SW 1271 (cell line): ENCODE measurements at places on chromosomes 1 and 21.

DNA sequence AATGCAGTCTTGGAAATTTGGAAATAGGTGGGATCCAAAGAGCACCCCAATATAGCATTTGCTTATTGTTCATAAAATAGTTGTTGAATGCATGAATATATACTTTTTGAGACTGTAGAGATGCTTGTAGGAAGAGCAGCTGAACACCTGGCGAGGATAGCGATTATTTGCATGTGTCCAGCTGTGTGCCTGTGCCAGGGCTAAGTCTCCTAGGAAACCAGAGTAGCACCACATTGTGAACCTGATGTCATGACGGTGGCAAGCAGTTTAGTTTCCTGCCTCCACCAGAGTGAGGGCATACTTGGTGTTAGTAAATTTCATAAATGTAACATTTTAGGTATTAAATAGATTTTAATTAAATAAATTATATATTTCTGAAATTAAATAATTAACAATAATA lies 37.3 kb upstream of the IRF2BP2 start:
- DNase-seq = no peak

GRCh38 chr1:209208648-209209047 lies 374.9 kb upstream of the CAMK1G start:
- no peak for DNase-seq

- no peak for DNase-seq
Observed at GRCh38 chr21:9767592-9768375, 753.6 kb upstream of the TPTE start.

- no peak for DNase-seq
Observed at GRCh38 chr21:26758083-26758880, 86.9 kb downstream of the ADAMTS1 start.

- DNase-seq = no peak
Observed at GRCh38 chr21:31731056-31731856, 662 bp downstream of the SCAF4 start.

DNA sequence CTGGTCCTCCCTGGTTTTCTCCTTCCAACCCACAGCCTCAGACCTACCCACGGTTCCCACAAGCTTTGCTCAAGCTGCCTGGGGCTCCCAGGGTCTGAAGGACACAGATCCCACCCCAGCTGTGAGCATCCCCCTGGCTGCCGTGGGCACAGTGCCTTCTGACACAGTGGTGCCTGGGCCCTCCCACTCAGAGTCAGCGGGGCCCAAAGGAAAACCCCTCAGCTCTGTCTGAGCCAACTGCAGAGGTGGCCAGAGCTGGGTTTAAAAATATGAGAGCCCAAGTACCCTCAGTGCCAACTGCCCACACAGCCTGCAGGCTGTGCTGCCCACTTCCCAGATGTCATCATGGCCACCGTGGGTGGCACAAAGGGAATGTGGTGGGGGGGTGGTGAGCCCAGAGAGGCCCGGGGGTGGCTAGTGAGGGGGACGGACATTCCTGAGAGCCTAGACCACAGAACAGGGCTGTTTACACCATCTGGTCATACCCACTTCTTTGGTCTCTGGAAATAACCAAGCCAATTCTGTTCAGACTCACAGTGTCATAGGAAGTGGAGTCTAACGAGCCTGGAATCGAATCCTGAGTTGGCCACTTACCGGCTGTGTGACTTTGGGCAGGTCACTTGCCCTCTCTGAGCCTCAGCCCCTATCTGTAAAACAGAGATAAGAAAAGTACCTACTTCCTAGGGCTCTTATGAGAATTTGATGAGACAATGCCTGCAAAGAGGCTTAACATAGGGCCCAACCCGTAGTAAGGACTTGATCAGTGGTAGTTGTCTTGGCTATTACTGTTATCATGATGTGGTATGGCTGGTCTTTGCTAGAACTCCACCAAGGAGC lies 85.5 kb downstream of the CAMK2N1 start:
- no peak for DNase-seq

- no peak for DNase-seq
Observed at GRCh38 chr1:227434808-227435444, 116.6 kb upstream of the CDC42BPA start.

DNA sequence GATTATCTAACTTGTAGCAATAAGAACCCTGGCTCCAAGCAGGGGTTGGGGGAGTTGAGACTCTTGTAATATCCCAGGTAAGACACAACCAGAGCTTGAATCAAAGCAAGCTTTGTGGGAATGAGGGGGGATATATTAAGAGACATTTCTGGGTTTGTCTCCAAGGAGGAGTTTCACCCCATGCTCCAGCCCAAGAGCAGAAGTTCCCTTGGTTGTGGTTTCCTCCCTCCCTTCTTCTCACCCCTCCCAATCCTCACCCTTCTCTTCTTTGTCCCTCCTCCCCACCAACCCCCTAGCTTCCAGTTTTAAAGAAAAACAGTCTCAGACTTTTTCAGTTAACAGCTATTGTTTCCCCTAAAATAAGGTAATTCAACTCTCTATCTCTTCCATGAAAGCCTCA lies 11.9 kb downstream of the TRAF3IP3 start:
- DNase-seq = no peak

DNA sequence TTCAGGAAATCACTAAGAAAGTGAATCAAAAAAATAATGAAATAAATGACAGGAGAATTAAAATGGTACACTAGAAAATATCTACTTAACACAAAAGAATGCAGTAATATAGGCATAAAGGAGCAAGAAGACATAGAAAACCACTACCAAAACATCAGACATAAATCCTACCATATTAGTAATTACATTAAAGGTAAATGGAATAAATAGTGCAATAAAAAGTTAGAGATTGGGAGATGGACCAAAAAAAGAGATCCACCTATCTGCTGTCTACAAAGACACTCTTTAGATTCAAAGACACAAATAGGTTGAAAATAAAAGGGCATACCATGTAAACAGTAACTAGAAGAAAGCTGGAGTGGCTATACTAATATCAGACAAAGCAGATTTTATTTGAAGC lies 167.0 kb upstream of the SAMSN1 start:
- no peak for DNase-seq

GRCh38 chr1:35836734-35837133 lies 28.9 kb downstream of the AGO4 start:
- no peak for DNase-seq

GRCh38 chr1:234565132-234565531 lies 44.8 kb downstream of the IRF2BP2 start:
- DNase-seq = no peak

DNA sequence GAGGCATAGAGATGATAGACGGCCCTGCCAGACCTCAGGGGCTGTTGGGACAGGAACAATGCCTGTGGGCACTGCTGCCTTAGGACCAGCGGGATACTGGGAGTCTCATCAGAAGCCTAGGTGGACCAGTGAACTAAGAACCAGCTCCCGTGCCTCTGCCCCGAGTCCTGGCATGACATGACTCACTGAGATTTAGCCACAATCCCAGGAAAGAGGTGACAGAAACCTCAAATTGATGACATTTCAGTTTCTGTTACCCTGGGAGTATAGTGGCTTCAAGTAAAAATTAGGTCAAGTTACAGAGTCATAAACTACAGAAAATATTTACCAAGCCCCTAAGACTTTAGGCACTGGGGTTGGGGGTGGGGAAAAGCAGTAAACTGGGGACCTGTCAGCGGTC lies 74.6 kb upstream of the GADD45A start:
- no peak for DNase-seq

DNA sequence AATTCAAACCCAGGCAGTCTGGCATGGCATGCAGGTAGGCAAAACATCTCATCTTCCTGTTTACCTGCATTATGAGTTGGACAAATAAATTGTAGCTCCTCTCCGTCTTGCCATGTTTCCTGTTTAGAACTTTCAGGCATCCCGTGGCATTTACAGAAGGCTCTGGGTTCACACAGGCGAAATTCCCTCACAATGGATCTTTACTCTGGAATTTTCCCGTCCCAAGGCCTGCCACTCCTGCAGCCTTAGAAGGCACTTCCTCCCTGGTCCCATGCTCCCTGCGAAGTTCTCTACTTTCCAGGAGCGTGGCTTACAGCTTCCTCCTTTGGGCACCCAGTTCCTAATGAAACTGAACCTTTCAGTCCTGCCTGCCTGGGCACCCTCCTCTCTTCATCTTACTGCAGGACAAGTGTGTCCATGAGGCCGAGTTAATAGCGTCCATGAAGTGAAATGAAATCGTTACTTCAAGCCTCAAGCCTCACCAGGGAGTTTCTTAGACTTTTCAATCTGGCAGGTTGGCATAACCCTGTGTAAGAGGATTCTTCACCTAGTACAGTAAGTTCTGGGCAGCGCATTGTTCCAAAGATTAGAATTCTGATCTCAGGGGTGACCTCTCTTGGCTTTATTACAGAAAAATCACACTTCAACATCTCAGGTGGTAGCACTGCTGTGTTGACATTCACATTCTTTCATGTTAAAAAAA lies 36.8 kb upstream of the AHCYL1 start:
- no peak for DNase-seq

GRCh38 chr1:214404154-214404553 lies 123.2 kb downstream of the SMYD2 start:
- no peak for DNase-seq

- no peak for DNase-seq
Observed at GRCh38 chr1:223849352-223850254, 3.9 kb upstream of the TP53BP2 start.
